ENCODE measurements at places on chromosomes 13 and 19.

DNA sequence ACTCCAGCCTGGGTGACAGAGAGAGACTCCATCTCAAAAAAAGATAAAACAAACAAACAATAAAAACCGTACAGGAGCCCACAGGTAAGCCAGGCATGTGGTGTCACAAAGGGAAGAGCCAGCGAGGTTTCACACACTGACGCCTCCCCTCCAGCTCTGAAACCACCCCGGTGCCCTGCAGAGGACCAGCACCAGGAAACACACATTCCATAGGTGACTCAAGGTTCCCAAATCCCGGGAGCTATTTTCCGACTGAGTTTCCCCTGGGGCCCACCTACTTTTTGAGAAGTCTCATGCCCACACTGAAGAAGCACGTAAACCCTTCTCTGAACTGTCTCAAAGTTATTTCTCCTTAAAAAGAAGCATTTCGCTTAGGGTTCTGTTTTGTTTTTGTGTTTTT is 40.3 kb downstream of the RHPN2 start:
- no peak for DNase-seq

DNA sequence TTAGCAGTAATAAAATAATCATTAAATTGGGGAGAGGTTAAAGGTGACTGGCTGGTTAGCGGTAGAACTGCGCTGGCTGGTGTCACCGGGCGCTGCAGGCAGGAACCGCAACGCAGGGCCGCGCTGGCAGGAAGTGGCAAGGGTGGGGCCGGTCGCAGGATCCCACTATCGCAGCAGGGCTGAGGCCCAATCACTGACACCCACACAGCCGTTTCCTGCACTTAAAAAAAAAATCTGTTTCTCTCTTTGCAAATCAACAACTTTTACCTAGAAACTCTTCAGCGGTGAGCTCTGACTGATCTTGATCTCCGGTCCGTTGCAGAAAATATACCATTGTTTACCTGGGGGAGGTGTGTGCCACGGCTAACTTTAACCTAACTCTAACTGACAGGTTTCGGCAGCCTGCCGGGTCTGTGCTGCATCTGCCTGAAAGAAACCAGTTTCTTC is 46.9 kb downstream of the KLF2 start:
- peak; percentile 95 for DNase-seq

DNA sequence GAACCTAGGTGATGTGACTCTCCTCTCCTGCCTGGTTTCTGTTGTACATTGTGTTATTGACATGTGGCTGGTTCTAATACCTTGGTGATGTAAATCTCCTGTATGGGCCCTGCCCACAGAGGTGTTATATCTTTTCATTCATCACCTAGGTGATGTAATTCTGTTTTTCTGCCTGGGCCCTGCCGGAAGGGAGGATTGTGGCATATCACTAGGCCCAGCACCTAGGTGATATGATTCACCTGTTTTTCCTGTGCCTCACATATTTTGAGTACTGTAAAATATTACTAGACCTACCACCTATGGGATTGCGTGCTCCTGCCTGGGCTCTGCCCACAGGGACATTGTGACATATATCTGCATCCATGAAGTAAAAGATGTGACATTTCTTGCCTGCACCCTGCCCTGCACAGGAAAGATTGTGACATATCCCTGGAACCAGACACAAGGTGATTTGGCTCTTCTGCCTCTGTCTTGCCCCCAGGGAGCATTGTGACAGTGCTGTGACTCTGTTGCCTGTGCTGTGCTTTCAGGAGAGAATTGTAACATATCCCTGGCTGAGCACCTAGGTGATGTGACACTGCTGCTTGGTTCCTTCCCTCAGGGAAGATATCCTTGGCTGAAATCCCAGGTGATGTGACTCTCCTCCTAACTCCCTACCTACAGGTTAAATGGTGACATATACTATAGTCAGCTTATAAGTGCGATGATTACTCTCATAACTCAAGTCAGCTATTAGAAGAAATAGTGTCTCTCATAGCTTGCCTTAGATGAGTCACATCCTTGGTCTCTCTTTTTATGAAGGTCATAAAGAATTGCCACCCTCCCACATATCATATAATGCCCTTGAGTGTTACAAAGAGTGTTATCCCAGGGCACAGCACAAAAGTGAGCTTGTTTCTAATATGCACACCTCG is 13.3 kb upstream of the ZNF681 start:
- DNase-seq = no peak

- DNase-seq = no peak
Measured at GRCh38 chr13:28286263-28286662, 147.9 kb downstream of the PAN3 start.

Data from CD4-positive, alpha-beta T cell treated with Interleukin-17A for 1 hour (primary cell).